ENCODE measurements at places on chromosomes 11 and 22.

GRCh38 chr11:31218847-31219246, 150.7 kb downstream of the DCDC1 start:
- no peak for DNase-seq

DNA sequence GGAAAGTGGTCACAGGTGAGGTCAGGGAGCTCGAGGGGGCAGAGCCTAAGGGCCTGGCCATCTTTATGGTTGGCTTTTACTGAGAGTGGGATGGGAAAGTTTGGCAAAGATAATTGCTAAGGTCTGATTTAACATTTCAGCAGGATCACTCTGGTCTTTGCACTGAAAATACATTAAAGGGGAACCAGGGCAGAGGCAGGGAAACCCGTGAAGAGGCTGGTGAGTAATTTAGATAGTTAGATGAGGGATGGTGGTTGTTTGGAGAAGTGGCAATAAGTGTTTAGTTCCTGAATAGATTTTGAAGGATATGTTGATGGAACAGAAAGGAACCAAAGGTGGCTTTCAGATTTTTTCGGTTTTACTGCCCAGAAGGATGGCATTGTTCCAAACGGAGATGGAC, 50.8 kb downstream of the SCN3B start:
- no peak for DNase-seq

DNA sequence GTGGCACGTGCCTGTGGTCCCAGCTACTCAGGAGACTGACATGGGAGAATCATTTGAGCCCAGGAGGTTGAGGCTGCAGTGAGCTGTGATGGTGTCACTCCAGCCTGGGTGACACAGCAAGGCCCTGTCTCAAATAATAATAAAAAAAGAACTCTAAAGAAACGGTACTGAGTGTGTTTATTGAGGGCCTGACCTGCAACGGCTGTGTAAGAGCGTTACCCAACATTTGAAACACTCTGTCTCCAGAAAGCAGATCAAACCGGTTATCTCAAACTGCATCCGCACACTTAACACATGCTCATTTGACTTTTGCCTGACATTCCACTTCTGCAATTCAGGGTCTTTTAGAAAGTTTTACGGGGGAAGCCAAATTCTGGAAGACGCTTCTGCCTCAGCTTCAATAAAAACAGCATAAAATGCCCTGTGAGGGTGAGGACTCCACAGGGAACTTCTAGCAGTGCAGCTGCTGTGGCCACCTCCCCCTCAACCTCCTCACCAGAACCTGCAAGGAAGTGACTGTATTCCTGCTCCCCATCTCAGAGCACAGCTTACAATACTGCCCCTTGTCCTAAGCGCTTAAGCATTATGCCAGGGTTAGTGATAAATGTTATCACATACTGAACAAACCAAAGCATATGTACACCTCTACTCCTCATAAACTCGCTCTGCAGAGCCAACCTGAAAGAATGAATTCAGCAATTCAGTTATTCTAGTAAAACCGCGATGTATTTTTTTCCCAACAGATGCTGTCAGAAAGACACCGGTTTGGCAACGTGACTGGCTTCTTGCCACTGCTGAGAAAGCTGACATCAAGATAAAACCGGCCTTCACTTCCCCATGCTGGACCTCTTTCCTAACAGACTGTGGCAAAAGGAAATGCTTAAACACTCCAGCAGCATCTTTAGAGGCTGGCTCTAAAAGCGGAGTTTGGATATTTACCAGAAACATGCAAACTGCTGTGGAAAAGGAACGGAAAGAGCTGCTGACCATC, 52.2 kb downstream of the PRDM10 start:
- DNase-seq, result no peak

- no peak for DNase-seq
These were observed 21.1 kb upstream of the PLET1 start for GRCh38 chr11:112281726-112282125.

- no peak for DNase-seq
These were observed 33.1 kb upstream of the SEPTIN5 start for GRCh38 chr22:19680911-19681862.

Data from stimulated activated CD8-positive, alpha-beta memory T cell treated with anti-CD3 and anti-CD28 coated beads, Interleukin-15, amount 100 ng/mL, for 48 hours (primary cell).